ENCODE measurements at places on chromosomes 3 and 15.

- DNase-seq = no peak
These were observed 8.3 kb downstream of the PSTPIP1 start for GRCh38 chr15:77002954-77003912.

DNA sequence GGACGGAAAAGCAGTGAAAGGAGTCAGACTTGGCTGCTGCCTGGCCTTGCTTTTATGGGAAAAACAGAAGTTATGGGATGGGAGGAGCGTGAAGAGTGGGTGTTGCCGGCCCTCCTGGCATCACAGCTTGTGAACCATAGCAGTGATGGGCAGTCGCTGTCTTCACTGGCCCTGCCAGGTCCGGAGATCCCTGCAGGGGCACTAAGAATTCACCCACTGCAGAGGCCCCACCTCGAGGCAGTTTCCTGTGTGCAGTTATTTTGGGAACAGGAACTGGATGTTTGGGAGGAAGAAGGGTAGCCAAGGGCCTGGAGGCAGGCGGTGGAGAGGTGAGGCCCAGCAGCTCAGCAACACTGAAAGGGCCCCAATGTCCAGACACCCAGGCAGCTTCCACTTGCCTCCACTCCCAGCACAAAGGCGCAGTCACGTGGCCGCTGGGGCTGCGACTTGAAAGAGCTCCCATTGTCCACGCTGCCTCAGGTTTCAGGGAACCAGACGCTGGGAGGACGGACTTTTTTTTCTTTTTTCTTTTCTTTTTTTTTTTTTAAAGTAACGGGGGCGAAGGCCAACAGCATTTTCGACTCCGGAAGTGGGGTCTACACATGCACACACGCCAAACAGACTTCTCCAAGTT, 255.6 kb downstream of the ZNF621 start:
- no peak for DNase-seq

GRCh38 chr3:55376753-55377347, 110.3 kb downstream of the WNT5A start:
- DNase-seq = no peak

DNA sequence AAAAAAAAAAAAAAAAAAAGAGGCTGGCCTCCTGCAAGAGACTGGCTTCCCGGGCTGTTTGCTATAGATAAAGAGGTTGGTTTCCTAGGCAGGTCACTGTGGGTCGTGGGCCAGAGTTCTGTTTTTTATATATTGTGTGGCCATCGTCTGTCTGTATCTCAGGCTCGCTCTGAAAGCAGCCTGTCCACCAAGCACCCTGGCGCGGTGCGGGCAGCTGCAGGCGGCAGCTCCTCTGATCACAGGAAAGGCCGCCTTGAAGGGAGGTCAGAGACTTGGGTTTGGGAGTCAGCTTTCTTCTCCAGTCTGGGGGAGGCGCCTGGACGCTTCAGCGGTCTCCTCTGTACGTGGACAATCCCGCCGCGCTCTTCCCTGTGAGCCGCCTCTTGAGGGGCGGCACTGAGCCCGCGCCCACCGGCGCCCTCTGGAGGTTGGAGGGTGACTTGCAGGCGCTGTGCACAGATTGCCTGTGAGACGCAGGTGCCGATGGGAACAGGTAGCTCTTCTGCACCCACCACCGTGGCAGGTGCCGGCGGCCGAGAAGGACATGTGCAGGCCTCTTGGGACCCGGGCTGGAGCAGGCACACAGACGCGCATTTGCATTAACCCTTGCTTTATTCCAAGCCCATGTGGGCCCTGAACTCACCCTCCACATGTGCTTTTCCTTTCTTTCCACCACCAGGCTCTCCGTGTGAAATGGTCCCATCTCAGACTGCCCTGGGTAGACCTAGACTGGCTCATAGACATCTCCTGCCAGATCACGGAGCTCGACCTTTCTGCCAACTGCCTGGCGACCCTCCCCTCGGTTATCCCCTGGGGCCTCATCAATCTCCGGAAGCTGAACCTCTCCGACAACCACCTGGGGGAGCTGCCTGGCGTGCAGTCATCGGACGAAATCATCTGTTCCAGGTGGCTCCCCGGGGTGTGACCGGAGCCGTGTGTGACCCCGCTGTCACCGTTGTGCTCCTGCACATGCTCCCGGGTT, 89.3 kb downstream of the LRRK1 start:
- peak; percentile 68 for DNase-seq

GRCh38 chr3:195821403-195822130, 9.8 kb upstream of the MUC4 start:
- DNase-seq = no peak

- peak; percentile 90 for DNase-seq
These were observed 82.9 kb upstream of the GSK3B start for GRCh38 chr3:120177151-120177550.

- peak; percentile 59 for DNase-seq
These were observed 30.9 kb downstream of the CCNL1 start for GRCh38 chr3:157128771-157129681.

- DNase-seq = no peak
These were observed 92.6 kb upstream of the CCDC54 start for GRCh38 chr3:107284612-107285011.

DNA sequence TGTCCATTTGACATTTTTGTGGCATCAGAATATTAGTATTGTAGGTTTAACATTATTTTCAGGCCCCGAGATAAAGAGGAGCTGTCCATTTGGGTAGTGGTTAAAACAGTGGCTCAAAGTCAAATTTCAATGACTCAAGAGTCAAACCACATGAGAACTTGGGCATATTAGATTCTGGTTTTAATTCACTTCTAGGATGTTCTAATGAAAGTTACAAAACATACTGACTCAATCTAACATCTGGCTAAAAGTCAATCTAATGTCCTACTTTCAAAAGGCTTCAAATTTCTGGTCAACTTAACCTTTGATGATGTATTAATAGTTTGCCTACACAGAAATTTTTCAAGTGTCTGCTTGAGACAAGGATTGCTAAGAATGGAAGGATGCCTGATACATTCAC, 112.4 kb downstream of the ABI3BP start:
- no peak for DNase-seq

GRCh38 chr15:66894363-66894762, 171.0 kb upstream of the SMAD3 start:
- DNase-seq = no peak

- DNase-seq = no peak
These were observed 21.5 kb upstream of the SNRPA1 start for GRCh38 chr15:101316529-101316928.

DNA sequence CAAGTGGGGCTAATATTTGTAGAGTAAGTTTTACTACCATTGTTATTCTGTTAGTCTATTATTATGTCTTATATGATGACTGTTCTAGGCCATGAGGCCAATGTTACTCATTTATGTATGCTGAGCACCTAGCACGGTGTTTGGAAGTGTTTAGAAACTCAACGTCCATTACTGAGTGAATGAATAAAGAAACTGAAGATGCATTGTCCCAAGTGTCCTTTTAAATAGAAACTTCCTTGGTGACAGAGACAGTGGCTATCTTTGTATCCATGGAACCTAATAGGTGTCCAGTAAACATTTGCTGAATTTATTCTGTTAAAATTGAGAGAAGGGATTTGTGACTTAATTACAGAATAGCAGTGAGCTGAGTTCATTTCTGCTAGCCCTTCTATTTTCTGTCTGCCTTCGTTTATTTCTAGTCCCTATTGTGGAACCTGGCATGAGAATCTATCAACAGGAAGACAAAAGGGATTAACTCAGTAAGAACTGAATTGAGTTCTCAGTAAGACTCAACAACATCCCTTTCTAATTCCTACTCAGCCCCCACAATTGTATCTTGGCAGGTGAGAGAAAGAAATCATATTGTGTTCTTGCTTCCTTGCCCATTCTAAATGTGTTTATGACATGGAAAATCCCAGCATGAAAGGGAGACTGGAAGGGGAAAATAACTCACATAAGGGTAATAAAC, 246.6 kb upstream of the LRRC3B start:
- DNase-seq = no peak

All from HTR-8/SVneo (cell line).